ENCODE measurements at places on chromosomes 12 and 14.

GRCh38 chr14:67765192-67765834 is 51.1 kb downstream of the ZFYVE26 start:
- no peak for DNase-seq

DNA sequence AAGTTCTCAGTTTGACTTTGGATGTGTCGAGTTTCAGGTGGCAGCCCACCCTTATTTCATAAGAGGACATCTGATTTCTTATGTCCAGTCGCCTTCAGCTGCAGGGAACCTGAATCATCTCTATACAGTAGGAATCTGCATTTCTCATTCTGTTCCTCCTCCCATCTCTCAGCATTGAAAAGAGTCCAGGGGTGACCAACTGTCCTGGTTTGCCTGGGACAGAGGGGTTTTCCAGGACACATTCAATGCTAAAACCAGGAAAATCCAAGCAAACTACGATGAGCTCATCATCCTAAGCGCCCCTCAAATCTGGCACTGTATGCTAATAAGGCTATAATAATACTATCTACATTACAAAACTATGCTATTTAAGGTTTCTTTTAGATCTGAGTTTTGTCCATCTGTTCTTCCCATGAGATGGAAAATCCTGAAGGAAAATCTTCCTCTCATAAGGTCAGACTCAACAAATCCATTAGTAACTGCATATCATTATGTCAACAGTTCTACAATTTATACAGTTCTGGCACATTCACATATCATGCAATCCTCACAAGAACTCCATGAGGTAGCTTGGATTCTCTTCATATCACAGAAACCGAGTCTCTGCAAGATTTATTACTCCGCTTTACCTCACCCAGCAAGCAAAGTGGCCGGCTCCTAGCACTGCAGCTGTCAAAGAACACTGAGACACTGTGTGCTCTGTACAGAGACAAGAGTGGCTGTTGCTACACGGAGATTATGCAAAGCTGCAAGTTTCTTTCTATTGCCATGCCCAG is 15.6 kb upstream of the CALM1 start:
- no peak for DNase-seq

DNA sequence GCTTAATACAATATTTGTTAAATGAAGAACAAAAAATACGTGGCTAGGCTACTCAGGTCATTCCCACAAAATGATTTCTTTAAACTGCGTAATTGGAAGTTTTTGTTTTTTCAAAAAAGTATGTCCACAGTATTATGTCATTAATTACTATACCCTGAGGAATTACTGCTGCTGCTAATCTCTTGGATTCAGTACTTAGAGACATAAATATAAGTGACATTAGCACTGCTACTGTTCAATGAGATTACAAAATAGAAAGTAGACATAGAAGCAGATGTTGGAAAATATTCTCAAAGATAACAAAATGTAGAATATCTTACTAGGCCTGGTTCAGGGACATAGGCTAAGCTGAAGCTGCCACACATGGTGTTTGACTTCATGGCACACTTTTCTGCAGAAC is 36.3 kb downstream of the HMGA2 start:
- DNase-seq: no peak

- DNase-seq: no peak
Measured at GRCh38 chr12:122533856-122534255, 6.8 kb downstream of the KNTC1 start.

- peak; percentile 88 for DNase-seq
Measured at GRCh38 chr12:47021298-47021697, 58.1 kb upstream of the PCED1B start.

DNA sequence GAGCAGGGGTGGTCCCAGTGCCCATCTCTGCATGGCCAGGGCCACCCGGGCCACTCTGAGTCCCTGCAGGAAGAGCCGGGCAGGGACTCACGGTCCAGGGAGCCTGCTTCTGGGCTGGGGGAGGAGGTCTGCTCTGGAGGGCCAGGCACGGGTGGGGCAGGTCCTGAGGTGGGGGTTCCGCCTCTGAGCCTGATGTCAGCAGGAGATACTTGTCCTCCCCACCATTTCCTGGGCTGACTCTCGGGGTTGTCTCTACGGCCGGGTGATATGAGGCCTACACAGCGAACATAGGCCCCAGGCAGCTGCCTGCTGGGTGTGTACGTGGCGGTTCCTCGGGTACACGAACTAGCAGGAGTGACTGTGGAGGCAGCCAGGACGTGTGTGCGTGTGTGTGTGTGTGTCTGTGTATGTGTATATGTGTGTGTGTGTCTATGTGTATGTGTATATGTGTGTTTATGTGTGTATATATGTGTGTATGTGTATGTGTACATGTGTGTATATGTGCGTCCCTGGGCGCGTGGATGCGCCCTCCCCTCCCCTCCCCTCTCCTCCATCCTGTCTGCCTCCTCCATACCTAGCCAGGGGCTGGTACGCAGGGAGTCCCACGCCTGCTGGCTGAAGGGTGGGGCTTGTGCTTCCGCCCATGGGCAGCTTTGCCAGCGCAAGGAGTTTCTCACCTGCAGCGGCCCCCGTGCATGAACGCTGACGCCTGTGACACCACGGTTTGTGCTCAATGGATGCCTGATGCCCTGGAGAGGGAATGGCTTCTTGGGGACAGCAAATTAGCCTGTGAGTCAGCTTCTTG is 30.4 kb upstream of the TRAF3 start:
- DNase-seq: no peak

GRCh38 chr12:122934722-122935121 is 31.5 kb downstream of the ABCB9 start:
- DNase-seq: no peak

DNA sequence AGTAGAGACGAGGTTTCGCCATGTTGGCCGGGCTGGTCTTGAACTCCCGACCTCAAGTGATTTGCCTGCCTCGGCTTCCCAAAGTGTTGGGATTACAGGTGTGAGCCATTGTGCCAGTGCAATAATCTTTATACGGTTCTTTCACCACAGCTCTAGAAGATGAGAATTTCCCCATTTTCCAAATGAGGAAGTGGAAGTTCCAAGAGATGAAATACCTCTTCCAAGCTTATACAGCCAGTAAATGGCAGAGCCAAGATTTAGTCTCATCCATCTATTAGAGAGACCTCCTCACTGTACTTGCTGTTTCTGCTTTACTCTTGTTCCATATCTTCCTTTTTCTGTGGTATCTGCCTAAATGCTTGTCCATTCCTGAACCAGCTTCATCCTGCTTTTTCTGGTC is 3.1 kb upstream of the LMNTD1 start:
- DNase-seq: no peak

- DNase-seq: peak; percentile 52
Measured at GRCh38 chr12:120367233-120367923, 1.6 kb downstream of the MSI1 start.

- no peak for DNase-seq
Measured at GRCh38 chr12:42027546-42027945, 117.1 kb downstream of the GXYLT1 start.

DNA sequence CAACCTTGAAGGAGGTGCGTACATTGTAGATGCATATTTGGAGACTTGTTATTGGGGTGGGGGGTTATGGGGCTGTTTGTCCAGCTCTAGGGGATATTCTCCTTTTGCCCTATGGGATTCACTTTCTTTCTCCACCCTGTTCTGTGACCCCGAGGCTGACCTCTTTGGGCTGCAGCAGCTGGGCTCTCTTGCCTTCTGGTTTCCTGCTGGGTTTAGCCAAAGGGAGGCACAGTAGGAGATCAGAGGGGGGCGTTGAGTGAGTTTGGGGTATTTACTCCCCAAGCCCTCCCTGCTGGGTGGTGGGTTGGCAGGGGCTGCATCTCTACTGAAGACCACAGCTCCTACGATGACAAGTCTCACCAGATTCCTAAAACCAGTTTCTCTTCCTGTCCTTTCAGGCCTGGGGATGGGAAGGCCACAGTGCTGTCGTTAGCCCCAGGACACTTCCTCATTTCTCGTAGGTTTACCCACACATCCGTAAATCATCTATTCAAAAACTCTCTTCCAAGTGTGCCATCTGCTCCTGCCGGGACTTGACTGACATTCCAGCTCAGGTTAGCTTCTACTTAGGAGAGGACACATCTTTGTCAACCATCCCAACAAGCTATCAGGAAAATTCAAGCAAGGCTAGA is 127.1 kb downstream of the TMEM30B start:
- DNase-seq: no peak

DNA sequence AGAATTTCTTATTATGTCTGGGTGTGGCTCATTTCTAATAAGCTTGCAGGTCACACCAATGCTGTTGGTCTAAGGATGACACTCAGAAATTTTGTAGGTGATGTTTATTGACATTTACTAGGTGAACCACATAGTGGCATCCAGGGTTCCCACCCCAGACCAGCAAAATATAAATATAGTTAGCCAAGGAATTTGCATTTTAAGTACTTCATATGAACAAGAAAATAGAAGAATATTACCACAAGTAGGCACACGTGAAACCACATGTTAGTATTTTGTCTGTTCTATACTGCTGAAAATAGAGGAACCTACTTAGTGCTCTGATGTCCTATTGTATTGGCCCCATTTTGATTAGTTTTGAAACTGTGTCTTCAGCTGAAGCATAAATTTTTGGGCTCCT is 71.1 kb downstream of the USP15 start:
- no peak for DNase-seq

- no peak for DNase-seq
Measured at GRCh38 chr14:94663538-94663937, 51.3 kb downstream of the SERPINA3 start.

- no peak for DNase-seq
Measured at GRCh38 chr12:132141976-132142678, 2.0 kb downstream of the DDX51 start.

- DNase-seq: no peak
Measured at GRCh38 chr12:92335831-92336230, 190.2 kb upstream of the BTG1 start.

- no peak for DNase-seq
Measured at GRCh38 chr12:6262623-6263022, 47.9 kb upstream of the PLEKHG6 start.

DNA sequence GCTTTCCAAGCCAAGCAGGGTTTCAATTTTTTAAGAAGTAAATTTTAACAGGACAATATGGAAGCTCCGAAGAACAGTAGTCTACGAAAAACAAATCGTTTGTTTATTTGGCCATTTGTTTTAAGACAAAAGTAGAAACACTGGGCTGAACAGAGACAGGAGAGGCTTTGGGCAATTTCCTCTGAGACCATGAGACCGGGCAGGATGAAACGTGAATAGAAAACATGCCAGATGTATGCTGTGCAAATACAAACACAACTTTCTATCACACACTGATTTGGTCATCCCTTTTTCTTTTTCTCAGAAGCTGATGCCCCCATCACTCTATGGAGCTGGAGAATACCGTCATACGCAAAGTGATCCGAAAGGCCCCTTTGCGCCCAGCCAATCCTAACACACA is 1111.1 kb downstream of the BCL11B start:
- no peak for DNase-seq

- DNase-seq: no peak
Measured at GRCh38 chr12:41510470-41510869, 322.4 kb downstream of the PDZRN4 start.

DNA sequence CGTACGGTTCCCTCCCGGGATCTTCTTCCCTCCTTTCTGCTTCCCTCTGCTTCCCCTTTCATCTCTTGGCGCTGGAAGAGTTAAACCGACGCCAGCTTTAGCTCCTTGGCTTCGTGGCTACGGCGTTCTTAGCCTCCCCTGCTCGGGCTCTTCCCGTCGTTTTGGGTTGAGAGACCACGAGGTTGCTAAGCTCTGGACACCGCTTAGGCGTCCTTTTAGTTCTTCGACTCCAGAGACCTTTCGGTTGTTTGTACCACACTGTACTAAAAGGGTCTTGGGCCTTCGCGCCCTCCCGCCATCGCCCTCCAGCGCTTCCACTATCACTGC is 545 bp downstream of the CPSF2 start:
- peak; percentile 18 for DNase-seq

GRCh38 chr14:51082349-51082748 is 12.6 kb downstream of the TRIM9 start:
- DNase-seq: no peak

DNA sequence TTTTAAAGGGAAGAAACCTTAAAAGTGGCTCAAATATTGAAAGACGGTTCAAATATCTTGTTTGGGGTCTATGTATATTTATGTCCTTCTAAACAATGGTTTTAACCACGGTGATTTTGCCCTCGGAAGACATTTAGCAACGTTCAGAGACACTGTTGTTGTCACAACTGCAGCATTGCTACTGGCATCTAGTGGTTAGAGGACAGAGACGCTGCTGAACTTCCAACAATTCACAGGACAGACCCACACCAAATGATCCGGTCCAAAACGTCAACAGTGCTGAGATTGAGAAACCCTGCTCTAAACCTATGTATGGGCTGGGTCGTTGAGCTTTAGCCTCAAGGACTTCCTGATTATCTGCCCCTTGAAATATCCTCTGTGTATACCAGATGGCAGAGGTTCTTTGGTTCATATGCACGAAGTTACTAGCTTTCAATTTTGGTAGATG is 1.7 kb downstream of the ANGEL1 start:
- peak; percentile 37 for DNase-seq

DNA sequence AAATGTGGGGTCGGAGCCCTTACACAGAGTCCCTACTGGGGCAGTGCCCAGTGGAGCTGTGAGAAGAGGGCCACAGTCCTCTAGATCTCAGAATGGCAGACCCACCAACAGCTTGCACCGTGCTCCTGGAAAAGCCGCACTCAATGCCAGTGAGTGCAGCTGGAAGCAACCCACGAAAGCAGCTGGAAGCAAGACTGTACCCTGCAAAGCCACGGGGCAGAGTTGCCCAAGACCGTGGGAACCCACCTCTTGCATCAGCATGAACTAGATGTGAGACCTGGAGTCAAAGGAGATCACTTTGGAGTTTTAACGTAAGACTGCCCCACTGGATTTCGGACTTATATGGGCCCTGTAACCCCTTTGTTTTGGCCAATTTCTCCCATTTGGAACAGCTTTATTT is 12.3 kb downstream of the GTF2A1 start:
- DNase-seq: no peak

DNA sequence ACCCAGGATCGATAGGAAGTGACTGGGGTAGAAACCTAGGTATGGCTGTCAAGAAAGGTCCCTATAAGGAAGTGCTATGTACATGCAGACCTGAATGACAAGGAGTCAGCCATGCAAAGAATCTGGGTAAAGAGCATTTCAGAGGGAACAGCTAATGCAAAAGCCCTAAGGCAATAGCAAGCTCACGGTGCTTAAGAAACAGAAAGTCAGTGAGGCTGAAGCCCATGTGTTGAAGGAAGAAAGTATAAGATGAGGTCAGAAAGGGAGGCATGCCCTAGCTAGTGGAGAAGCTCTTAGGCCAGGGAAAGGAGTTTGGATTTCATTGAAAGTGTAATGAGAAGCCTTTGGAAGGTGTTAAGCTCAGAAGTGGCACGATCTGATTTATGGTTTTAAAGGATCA is 6.0 kb upstream of the ADCY6 start:
- DNase-seq: no peak

DNA sequence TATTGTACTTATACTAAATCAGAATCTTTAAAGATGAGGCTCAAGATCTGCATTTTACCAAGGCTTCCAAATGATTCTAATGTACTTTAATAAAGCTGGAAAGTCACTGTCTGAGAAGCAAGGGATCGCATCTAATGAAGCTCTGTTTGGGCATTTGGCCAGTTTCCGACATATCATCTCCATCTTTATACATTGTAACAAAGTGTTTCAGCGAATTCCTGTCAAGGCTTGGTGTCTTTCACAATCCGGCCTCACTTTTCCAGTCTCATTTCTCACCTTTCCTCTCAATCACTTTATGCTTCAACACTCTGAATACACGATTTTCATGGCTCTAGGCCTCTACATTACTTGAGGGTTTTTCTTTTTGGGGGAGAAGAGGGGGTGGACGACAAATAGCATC is 27.5 kb upstream of the INSM2 start:
- DNase-seq: no peak
